B cell (primary cell): ENCODE measurements at places on chromosomes 6 and 20. TPM values are rescaled to one million over a fixed set of nuclear protein-coding genes. Genes with fewer than 3 reads are reported as not detected.

DNA sequence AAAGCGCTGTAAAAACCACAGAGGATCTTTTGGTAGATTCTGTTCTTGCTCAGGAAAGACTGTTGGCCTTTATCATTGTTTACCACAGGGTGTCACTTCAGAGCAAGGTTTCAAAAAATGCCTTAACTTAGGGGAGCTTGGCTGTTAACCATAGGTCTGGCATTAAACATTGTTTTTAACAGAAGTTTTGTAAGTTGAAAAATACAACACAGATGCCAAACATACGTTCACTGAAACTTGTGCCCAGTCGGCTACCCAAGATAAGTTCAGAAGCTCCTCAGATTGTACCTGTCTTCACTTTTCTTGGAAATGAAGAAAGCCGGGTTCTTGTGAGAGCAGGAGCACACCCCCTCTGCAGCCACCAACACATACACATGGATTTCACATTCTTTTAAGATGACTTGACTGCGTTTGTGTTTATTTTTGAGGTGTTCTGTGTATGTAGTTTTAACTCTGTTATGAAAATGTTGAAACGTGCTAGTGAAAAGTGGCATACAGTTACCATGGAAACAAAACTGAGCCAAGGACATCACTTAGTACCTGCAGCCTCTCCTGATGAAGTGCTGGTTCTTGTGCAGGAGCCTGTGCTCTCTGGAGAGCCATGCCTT, 64.9 kb downstream of the SYCP2L start:
- DNase-seq: no peak

- no peak for DNase-seq
Measured at GRCh38 chr6:141729146-141729545, 403.6 kb upstream of the GJE1 start.

GRCh38 chr6:158357570-158358216, 45.4 kb downstream of the TULP4 start:
- no peak for DNase-seq

DNA sequence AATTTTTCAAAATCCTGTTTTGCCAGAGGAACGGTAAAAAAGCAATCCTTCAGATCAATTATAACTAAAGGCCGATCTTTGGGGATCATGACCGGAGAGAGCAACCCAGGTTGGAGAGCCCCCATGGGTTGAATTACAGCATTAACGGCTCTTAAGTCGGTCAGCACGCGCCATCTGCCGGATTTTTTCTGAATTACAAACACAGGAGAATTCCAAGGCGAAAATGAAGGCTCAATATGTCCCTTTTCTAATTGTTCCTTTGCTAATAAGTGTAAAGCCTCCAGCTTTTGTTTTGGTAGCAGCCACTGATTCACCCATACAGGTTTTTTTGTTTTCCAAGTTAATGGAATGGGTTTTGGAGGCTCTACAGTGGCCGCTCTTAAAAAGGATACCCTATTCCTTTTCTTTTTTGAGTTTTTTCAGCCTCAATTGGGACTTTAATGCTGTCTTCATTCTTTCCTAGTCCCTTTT, 16.9 kb upstream of the PTCRA start:
- peak; percentile 83 for DNase-seq

DNA sequence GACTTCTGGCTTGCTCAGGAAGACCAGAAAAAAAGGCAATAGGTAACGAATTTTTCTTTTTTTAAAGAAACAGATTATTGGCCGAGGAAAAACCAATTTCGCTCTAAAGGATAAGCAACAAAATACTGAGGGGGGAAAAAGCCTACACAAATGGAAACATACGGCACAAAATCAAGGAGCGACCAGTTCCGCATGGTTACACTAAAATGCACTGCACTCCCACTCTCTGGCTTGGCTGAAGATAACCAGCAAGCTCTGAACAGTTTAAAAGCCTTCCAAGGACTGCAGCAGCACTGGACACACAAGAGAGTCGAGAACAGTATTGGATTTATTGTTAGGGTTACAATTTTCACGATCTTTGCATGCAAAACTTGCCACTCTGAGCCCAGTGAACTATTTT, 881 bp upstream of the MAP7 start:
- DNase-seq: peak; percentile 15

DNA sequence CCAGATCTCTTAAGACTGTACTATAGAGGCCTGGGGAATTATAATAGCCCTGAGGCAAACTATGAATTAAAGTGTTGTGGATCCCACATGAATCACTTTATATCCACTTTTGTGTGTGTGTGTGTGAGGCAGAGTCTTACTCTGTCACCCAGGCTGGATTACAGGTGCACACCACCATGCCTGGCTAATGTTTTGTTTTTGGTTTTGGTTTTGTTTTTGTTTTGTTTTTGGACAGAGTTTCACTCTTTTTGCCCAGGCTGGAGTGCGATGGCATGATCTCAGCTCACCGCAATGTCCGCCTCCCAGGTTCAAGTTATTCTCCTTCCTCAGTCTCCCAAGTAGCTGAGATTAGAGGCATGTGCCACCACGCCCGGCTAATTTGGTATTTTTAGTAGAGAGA, 32.2 kb upstream of the MICB start:
- DNase-seq: peak; percentile 35

DNA sequence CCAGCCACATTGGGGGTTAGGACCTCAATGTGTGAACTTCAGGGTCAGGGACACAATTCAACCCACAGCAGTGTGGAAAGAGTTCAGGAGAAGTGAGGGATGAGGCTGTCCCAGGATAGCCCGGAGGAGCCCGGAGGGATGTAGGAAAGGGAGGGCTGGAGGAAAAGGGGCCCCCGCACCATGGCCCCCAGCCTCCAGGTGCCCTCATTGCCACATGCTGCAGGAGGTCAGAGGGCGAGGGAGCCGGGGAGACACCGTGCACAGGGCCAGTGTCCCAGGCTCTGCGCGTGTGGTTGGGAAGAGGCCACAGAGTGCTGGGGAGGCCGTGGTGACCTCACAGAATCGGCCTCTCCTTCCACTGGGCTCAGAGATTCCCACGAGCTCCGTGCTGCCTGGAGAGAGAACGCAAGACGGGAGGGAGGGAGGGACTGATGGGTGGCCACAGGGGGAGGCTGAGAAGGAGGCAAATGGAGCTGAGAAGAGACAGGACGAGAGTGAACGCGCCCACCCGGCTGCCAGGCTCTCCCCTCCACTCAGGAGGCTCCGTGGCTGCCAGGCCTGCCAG, 215.1 kb downstream of the DLL1 start:
- DNase-seq: no peak

DNA sequence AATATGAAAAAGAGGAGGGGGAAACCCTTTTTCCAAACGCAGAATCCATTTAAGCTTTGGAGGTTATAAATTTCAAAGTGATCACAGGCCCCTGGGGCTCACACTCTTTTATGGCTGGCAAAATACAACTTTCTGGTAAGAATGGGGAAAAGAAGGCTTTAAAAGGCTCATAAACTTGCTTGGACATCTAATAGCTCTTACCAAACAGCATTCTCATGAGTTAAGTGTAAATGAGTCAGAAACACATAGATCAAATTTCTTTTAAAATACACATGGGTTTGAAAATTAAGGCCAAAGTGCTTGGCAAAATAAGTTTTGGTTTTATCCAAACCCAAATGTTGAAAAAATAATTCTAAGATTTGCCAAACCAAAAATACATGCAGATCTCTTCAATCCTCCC, 154.6 kb downstream of the SOBP start:
- no peak for DNase-seq

DNA sequence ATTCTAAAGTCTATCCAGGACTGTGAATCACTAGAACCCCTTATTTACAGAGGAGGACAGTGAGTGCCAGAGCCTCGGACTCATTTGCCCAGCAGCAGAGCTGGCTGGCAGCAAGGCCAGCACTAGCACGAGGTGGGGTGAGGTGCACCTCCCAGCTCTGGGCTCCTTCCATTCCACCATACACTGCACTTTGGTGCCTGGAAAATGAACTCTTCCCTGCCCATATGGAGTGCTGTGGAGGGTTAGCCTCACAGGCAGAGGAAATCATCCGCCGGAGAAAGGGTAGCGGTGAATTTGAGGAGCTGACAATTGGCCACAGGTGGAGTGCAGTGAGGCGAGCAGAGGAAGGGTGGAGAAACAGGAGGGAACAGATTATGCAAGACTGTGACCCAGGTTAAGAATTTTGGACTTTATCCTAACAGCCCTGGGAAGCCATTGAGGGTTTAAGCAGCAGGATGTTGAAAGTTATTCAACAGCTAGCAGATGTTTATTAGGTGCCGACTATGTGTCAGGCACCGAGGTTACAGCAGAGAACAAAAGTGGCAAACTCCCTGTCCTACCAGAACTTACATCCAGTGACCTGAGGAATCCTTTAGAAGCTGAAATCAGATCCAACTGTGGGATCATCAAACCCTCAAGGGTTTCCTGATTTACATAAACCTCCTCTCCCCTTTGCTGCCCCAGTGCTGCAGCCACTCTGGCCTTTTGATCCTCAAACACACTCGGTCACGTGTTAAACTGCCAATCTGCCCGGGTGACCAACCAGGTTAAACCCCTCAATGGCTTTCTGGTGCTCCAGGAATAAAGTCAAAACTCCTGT, 6.2 kb downstream of the TRIM26 start:
- no peak for DNase-seq

DNA sequence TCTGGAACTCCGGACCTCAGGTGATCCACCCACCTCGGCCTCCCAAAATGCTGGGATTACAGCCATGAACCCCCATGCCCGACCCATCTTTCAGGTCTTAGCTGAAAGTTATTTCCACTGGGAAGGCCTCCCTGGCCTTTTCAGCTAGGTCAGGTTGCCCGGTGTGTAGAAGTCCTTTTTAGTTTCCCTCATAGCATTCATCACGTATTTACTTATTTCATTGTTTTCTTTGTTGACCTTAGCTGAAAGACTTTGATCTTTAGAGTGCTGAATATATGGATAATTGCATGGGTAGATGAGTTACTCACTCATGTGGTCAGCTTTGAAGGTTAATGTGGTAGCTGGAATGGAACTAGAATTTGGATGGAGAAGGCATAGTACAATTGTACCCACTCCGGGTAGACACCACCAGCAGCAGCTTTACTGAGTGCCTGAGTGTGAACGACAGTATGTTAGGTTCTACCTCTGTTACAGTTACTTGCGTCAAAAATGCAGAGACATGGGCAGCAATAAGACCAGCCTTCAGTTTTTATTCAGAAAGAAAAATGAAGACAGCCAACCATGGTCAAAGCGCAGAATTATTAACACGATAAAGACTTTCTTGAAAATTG, 9.1 kb downstream of the KIZ start:
- no peak for DNase-seq

GRCh38 chr20:31945319-31945718, 6.5 kb downstream of the PDRG1 start:
- no peak for DNase-seq

DNA sequence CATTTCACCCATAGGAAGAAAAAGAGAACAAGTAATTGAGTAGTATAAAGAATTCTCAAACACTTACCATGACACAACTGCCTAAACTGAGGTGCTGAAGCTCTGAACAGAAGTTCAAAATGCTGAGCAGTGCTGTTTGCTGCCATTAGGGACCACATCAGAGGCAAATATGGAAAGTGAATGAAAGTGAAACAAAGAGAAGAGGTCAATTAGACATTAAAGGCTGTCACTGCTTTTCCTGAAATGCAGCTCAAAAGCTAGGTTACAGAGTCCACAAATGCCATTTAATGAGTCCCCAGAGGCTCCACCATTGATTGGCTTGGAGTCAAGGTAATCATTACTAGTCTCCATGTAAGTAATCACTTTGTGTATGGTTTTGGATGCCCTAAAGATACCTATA, 46.1 kb downstream of the POU3F2 start:
- DNase-seq: no peak

GRCh38 chr20:24747010-24747712, 201.9 kb upstream of the CST7 start:
- no peak for DNase-seq

DNA sequence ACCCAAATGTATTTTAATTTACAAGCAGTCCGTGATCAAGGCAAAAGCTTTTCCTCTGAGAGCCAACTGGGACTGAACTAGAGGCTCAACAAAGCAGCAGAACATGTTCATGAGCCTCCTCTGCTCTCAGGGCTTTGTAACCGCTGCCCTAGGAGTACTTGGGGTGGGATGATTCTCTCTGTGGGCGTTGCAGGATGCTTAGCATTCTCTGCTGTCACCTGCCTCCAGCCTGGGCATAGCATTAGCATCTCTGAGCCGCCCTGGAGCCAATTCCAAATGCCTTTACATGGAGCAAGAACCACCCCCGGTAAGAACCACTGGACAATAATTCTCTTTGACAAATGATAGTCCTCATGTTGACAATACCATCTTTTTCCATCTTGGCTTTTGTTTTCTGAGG, 237.6 kb upstream of the CDH4 start:
- DNase-seq: no peak

DNA sequence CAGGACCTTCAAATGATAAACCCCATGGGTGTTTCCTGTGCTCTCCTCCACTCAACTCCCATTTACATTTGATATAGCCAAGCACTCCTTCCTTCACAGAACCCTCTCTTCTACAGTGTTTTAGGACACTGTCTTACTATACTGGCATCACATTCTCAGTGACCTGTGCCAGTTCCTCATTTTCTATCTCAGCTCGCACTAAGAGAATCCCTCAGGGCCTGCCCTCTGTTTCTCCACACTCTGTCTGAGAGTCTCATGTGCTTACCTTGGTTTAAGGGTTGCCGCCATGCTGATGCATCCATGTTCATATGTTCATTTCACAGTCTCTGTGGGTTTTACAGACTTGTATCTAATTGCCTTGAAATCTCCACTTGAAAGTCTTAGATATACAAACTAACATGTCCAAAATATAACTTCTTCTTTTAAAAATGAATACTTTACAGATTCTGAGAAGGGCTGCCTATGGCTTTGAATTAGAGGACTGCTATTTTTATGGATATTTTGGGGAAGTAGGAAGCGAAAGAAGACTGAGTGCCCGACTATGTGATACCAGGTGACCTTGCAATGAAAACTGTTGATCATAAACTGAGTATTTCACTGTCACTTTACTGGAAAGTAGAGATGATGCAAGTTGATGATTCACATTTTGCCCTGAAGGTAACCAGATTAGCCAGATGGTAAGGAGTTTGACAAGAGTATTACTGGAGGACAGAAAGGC, 153.1 kb upstream of the SIM1 start:
- DNase-seq: no peak

DNA sequence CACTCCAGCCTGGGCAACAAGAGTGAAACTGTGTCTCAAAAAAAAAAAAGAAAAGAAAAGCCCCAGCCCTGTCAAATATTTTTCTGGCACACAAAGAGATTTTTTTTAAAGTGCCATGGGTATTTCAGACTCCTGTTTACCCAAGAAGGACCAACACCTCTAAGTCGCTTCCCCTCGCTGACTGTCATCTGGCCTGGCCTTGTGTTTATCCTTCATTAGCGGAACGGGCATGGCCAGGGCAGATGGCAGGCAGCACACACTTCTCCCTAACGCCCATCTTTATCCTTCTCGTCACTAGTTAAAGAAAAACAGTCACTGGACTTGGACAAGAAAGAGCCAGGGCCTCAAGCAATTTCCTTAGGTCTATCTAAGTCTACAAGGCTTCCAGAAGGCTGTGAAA, 7.3 kb upstream of the CBFA2T2 start:
- no peak for DNase-seq

Gene NKAPL
- not detected in 2 replicates for polyA plus RNA-seq

Gene CCND3
- polyA plus RNA-seq: 218 and 298 TPM in 2 replicates

Gene PPDPF
- 93.5 and 144 TPM in 2 replicates for polyA plus RNA-seq

Gene GSTA2
- not detected in 2 replicates for polyA plus RNA-seq

Gene TULP4
- 12.0 and 14.9 TPM in 2 replicates for polyA plus RNA-seq

Gene HAO1
- polyA plus RNA-seq: not detected in 2 replicates

Gene KPNA5
- 6.9 and 11.5 TPM in 2 replicates for polyA plus RNA-seq

Gene TNF
- polyA plus RNA-seq: 15.6 and 21.9 TPM in 2 replicates

Gene COX4I2
- not detected in 2 replicates for polyA plus RNA-seq

Gene TAF4
- polyA plus RNA-seq: 13.9 and 20.2 TPM in 2 replicates

Gene KHDC1L
- polyA plus RNA-seq: not detected in 2 replicates

Gene CSTF1
- 12.4 and 18.3 TPM in 2 replicates for polyA plus RNA-seq

Gene DEFB132
- polyA plus RNA-seq: not detected in 2 replicates

Gene TRIM10
- polyA plus RNA-seq: not detected in 2 replicates
